ENCODE measurements at places on chromosomes 12 and 14.

DNA sequence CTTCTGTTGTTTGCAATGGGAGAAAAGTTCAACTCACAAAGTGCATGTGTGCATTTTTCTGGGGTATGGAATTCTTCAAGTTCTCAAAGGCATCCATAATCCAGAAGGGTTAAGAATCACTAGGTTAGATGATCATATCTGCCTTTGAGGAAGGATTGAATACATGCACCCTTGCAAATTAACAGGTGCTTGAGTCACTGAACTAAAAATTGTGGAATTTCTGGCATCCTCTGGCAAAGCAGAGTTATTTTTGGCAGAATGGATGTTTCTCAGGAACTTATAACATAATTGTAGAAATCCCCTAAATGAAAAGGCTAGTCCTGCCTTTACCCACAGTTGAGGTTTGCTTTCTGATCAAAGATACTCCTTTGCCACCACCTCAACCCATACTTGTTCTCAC lies 136.5 kb upstream of the DYRK2 start:
- no peak for DNase-seq

GRCh38 chr14:62710811-62711210 lies 334.4 kb downstream of the KCNH5 start:
- DNase-seq = no peak

DNA sequence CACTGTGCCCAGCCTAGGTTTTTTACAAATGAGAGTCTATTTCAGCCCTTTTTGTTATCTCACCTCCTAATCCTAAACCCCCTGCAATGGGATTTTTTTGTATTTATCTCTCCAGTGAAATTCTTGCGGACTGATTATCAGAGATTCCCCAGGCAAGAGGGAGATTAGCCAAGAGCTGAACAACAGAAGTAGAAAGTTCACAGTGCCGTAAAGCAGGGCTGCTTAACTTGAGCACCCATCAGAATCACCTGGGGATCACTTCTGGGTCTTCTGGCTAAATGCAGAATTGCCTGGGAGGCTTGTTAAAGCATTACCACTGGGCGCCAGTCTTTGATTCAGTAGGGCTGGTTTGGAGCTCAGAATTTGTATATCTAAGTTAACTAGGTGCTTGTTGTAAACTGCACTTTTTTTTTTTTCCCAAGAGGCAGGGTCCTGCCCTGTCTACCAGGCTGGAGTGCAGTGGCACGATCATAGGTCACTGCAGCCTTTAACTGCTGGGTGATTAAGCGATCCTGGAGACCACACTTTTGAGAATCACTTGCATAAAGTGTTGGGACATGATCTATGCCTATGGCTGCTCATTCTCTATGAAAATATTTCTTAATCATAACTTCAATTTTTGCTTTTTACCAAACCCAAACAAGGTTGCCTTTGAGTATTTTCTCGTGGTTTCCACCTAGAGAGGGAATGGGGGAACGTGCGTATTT lies 1.1 kb upstream of the DPPA3 start:
- DNase-seq = no peak

DNA sequence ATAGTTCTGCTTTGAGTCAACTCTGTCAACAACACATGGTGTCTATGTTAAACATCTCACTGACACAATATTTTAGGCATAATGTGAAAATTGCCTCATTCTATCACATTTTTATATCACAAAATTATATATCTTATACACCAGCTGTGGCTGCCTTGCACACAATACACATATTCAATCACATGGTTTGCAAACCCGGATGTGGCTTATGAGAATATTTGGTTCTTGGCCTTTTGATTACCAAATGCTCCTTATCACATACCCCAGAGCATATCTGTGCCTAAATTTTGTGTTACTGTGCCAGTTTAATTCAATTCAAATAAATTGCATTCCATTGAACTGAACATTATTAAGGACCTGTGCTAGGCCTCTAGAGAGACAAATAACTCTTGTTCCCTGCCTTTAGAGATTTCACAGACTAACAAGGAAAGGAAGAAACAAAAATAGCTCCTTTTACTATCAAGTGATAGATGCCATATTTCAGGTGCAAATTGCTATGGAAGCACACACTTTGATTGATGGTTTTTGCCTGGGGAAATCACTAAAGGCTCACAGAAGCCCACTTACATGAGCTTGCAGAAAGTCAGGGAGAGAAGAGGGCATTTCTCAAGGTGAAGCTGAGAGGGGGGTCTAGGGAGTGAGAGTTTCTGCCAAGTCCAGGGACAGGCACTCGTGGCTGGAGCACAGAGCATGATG lies 63.4 kb downstream of the PPP1R36 start:
- no peak for DNase-seq

DNA sequence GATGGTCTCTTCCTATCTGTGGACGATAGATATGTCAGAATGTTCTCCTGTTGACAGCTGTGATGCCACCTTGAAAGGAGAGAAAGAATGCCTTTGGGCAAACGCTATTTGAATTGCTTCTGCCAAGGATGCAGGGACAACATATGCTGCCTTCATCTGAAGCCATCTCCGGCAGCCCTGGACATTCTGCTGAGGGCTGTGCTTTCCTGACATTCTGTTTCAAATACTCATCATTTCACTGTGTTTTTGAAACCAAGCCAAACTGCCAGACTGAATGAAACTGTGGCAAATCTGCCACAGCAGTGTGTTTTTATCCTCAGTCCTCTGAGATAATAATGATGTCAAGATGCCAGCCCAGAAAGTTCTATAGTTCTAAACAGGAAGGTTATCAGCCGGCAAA lies 85.8 kb upstream of the BCAT1 start:
- no peak for DNase-seq

DNA sequence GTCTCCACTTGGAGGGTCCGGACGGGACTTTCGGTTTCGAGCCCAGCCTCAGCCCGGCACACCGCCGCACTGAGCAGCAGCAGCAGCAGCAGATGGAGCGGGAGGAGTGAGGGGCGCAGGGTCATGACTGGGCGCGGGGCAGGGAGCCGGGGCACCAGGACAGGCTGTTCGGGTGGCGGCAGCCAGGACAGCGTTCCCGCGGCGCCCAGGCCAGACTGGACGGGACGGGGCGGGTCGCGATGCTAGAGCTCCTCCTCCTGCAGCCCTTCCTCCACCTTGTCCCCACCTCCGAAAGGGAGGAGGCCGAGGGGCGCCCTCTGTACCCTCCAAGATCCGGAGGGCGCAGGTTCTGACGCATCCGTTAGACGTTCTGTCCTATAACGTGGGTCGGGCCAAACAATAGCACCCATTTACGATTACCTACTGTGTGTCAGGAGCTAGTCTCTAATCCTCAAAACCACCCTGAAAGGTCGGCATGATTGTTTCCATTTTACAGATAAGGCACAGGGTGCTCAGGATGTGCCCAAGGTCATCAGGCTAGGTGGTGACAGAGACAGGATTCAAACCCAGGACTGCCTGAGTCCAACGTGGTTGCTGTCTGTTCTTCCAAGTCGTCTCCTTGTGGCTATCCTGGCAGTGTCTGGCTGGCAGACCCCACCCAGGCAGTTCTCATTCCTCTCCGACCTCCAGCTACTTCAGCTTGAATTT lies at the start of gene FKBP11:
FKBP11 (minus strand) TSS at position 189 of the 708 bp plus-strand sequence; CDS start at position 125, 64 bp downstream.
- DNase-seq = peak; percentile 93

- DNase-seq = no peak
Measured at GRCh38 chr14:75046899-75047298, 4.4 kb downstream of the MLH3 start.

GRCh38 chr14:30177781-30178180 lies 250.1 kb upstream of the PRKD1 start:
- peak; percentile 35 for DNase-seq

GRCh38 chr12:54251667-54252284 lies 28.1 kb downstream of the CBX5 start:
- no peak for DNase-seq

DNA sequence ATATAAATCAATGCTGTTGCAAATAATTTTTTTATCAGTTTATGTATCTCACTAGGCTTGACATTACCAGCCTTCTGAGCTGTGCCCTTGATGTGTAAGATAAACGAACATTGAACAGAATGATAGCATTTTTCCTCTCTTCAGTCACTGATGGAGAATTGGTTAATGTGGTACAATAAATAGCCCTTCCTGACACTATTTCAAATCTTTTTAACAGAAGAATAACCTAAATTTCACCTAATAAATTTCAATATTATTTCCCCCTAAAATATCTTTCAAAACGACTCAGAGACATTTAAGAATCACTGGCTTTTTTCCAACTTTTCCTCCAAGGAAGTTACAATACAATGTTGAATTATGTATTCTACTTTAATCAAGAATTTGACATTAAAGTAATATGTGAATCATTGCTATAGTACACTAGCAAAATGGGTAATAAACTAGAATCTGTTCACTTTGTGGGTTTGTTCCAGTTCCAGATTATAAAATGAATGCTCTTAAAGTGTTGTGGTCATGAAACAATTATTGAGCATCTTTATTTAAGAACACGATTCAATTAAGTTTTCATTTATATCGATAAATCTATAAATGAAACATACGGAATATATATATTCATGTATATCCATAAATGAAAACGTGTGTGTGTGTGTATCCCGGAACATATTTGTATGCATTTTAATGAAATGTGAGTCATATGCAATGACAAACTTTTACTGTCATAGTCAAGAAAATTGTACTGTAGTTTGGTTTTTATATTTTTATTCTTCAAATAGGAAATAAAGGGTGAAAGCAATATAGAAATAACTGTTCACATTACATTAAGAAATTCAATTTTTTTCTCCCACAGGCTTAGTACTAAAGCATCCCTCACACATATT lies 2.5 kb upstream of the ATP2B1 start:
- DNase-seq = no peak

DNA sequence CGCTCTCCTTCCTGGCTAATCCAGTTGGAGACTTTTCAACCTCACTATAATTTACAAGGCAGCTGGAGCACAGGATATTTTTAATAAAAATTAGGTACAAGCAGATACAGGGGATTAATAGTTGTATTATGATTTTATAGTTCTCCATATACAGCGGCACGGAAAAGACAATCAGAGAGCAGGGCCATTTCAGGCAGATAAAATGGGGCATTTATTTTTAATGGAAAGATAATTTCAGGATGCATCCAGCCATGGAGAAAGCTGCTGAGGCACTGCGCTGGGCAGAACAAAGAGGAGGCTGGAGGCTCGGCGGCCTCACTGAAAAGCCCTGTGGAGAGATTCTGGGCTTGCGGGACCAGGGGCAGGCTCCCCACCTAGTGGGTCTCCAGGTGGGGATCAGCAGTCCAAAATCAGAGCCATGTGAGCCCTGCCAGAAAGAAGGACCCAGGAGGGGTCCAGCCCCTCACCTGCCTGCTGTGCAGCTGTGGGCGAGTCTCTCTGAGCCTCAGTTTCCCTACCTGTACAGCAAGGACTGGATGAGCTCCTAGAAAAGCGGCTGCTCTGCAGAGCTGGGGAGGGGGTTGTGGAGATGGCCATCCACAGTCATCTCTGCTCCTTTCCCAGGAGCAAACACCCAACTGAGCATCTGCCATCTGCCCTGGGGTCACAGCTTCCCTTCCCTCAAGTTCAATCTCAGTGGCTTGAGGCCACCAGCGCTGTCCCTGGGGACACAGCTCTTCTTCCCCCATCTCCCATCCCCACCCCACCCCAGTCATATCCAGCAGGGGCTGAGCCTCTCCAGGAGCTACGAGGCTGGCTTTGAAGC lies 23.9 kb upstream of the C14orf180 start:
- no peak for DNase-seq

- DNase-seq = no peak
Measured at GRCh38 chr12:30063435-30063945, 279.7 kb upstream of the TMTC1 start.

DNA sequence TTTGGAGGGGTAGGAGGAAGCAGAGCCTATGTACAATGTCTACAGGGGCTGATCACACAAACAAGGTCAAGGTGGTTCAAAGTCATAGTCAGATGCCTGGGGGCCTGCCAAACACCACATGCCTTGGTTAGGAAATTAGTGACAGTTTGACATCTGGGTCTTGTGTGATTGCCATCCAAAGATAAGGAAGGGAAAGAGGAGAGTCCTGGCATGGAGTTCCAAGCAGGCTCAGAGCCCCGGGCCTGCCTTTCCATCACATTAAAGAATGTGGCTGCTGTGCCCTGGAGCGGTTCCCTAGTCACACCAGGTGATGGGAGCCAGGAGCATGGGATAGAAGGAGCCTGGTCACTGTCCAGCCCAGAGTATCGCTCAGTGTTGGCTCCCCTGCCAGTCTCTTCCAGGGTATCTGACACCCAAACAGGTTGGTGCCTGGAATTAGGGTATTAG lies 53.6 kb upstream of the BCL2L14 start:
- DNase-seq = peak; percentile 76

- DNase-seq = peak; percentile 62
Measured at GRCh38 chr12:6899837-6900519, 4.6 kb upstream of the LRRC23 start.

- no peak for DNase-seq
Measured at GRCh38 chr14:67721875-67722274, 20.2 kb downstream of the RDH12 start.

GRCh38 chr14:60963761-60964160 lies 17.1 kb downstream of the TRMT5 start:
- DNase-seq = no peak

DNA sequence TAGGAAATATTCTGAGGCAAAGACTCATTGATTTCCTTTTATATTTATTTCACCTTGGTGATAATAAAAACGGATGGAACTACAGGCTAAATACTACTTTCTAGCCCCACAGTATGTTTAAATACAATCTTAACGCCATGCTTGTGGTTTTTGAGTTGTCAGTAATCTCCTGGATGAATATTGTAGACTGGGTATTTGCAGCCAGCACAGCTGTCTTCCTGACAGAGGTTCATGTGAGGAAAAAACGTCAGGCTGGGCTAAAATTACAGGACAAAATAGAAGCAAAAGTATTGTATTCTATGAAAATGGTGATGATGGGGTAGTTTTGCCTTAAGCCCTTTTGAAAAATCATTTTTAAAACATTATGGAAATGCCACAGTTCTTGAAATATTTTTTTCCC lies 140.9 kb downstream of the CCDC91 start:
- DNase-seq = no peak

DNA sequence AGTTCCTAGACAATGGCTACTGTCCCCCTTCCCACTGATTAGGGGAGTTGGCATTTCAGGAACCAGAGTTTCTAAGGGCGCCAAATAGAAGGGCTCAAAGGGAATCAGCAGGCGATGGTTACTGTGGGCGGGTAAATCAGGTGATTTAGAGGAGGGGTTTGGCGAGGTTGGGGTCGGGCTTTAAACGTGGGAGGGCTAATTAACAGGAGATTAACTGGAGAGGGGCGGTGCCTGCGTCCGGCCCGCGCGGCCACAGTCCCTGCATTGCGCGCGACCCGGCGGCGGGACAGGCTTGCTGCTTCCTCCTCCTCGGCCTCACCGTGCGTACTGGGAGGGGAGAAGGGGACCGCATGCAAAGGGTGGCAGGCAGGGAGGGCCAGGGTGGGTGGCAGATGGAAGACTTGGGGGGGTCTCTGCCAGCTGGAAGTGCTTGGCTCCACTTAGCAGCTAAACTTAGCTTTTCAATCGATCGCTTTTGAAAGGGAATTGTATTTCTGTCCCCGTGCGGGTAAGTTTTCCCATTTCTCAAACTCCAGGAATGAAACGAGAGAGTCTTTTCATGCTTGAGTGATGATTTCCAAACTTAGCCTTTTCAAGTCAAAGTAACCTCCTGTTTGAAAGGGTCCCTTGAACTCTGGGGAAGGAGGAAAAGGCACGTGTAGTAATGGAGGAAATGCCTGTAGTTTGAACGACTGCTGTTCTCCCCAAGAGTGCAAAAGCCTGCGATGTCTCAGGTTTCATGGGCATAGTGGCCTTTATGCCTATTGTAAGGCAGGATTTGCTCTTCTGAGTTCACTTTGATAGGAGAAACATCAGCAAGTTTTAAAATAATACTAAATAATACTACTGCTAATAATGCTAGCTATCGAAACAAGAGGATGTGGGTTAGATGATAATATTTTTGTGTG lies at the start of gene MGST1:
MGST1 (plus strand) TSS at position 255 of the 908 bp plus-strand sequence. CDS start 6,608 bp downstream, outside the sequence.
- DNase-seq = peak; percentile 89

GRCh38 chr14:95123891-95124579 lies 33.3 kb downstream of the DICER1 start:
- no peak for DNase-seq
